Occipital lobe (tissue), 3 donors: ENCODE measurements at places on chromosomes 5 and 9. TPM values are rescaled to one million over a fixed set of nuclear protein-coding genes. Genes with fewer than 3 reads are reported as not detected.

DNA sequence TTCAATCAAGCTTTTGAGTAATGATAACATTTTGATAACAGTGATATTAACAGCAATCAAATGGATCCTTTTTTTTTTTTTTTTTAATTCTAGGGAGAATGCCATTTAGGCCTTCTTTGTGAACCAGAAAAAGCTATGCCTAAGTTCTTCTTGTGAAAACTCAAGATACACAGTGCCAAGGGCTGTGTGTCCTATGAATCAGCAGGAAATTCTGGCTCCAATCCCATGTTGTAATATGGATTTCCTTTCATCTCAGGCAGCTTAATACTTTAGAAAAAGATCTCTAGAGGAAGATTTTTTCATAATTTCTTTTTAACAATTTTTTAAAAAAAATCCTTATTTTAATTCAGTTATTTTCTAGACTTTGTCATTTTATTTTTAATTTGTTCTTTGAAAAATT lies 96.1 kb downstream of the NUDT12 start:
- DNase-seq: no peak

DNA sequence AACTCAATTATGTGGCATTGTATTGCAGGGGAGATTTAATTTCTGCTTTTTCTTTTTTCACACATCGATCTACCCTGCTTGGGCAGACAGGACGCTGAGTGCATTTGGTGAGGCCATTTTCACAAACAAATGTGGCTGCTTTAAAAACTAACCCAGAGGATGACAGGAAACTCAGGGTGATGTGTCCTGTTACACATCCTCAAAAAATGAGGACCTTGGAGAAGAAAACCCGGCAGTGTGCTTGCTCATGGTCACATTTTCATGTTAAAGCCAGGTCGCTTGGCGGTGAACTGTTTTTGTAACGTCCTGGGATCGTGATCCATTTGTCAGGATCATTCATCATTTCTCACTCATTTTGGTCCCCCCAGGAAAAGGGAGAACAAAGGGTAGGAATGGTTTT lies 478.3 kb upstream of the ADAMTS16 start:
- no peak for DNase-seq

DNA sequence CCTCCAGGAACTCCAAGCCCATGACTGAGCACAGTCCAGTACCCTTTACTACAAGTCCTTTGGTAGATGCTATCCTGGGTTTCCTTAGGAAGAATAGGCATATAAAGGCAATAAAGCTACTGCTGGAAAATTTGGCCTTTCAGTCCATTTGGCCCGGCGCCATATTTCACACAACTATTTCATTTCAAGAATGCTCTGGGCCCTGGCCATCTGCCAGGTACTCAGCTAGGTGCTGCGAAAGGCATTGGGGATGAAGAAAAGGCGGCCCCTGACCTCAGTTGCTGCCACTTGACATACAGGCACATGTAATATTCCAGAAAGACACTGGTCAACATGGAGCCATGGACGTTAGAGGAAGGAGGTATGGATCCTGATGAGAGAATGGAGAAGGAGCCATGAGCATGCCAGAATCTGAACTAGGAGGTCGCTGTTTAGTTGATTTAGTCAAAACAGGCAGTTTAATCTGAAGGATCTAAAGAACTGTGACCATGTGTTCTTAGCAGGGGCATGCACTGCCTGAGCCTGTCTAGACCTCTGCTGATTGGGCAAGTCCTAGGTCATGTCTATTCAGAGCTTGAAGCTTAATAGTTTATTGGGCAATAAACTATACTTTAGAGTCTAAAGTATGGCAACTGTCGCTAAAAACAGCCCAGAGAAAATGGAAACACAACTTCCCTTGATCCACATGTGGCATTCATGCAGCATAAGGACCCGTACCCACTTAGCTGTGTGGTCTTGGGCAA lies 149.3 kb downstream of the MELK start:
- DNase-seq: no peak

DNA sequence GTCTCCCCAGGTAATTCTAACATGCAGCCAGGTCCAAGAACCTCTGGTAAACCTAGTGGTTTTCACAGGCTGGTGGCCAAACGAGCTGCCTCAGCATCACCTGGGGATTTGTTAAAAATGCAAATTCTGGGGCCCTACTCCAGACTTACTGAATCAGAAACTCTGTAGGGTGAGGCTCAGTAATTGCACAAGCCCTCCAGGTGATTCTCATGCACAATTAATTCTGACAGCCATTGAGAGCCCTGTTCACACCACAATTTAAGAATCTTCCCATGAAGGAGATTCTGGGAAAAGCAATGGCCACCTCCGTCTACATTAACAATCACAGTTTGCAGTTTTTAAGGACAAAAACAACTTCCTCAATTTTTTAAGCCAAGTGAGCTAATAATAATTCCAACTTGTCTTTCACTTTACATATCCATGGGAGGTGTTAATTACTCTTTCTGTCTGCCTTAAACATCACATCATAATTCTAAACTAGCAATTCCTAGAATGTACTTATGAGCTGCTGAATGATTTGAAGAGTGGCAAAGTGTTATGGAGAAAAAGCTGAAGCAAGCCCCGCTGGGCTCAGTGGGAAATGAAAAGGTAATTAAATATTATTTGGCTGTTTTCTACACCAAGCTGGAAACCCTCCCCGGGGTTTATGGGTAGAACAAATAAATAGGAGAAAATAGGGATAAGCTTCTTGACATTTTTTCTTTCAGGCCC lies 70.0 kb downstream of the GLDC start:
- DNase-seq: no peak

- DNase-seq: no peak
These were observed 41.2 kb downstream of the PDCD1LG2 start for GRCh38 chr9:5551368-5552150.

DNA sequence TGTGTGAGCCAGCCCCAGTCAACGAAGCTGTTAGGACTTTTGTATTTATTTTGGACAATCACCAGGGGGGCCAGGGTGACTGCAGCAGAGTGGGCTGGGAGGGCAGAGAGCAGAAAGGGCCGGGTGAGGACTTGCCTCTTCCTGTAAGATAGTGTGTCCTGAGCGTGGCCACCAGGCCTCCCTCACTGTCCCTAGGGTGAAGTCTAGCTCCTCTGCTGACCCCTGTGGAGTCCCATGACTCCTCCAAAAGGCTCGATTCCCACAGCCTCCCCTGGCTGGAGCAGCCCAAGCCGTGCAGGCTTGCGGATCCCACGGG lies 147.8 kb downstream of the RXRA start:
- DNase-seq: no peak

DNA sequence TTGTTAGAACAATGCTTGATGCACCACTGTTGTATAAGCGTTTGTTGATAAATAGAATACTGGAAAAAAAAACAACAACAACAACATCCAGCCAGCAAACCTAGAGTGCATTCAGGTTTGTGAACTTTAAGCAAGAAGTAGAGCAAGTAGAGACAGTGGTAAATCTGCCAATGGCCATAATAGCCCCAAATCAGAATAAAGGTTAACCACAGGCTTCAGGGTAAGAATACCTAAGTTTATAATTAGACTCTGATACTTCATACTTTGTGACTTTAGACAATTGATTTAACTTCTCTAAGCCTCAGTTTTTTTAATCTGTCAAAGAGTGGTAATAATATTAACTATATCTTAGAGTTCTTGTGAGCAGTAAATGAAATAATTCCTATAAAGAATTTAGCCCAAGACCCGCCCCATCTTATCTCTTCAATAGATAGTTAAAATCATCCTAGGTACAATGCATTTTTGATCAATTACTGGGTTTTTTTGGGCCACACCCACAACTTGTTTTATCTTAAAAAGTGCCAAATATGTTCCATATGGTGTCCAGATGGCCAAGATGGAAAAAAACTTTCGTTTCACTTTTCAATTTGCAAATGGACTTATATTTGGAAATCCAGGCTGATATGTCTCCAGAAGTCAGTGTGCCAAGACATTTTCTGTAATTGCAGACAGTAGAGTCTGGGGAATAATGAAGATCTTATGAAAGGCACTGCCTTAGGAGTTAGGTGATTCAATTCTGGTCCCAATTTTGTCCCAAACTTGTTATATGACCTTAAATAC lies 24.5 kb upstream of the DPYSL3 start:
- DNase-seq: no peak

GRCh38 chr5:118775790-118776499 lies 212.4 kb downstream of the DTWD2 start:
- no peak for DNase-seq

DNA sequence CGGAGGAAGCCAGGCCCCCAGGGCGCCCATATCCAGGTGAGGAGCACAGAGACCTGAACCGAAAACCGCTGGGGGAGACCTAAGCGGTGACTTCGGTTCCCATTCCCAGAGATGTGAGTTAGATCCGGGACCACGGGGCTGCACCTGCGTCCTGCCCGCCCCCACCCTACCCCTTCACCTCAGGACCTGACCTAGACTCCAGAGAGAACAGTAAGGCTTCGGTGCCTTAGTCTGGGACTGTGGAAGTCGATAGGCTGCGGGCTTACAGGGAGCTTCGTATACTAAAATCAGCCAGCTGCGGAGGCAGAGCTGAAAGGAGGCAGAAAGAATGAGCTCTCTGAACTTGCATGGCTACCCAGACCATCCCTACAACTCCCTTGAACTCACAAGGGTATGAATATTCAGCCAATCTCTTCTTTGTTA lies 518 bp upstream of the FAM13B start:
- DNase-seq: no peak

GRCh38 chr9:137303151-137303892 lies 1.3 kb upstream of the NRARP start:
- DNase-seq: no peak

- DNase-seq: no peak
These were observed 9.9 kb downstream of the SLC6A3 start for GRCh38 chr5:1435369-1435768.

- DNase-seq: no peak
These were observed 476 bp upstream of the DTWD2 start for GRCh38 chr5:118988866-118989180.

DNA sequence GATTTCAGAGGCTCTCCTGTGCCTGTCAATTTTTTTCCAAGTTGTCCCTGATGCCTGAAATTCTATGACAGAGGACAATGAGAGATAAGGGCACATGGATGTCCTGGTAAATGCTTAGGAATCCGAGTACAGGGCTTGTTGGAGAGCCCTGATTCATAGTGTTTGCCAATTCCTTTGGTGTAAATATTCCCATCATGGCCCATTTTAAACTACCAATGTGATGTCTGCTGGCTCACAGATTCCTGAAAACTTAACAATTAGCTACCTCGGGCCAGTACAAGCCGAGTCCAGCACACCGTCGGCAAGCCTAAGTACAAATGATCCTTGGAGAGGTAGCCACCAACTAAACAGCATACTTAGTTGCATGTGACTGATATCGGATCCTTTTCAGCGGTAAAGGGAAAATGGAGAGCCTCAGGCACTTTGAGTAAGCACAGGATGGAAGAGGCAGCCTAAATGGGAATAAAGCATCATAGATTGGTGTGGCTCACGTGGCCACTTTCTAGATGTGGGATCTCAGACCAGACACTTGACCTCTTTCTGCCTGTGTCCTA lies 3.6 kb downstream of the ITK start:
- no peak for DNase-seq

GRCh38 chr9:122121391-122121790 lies 28.3 kb upstream of the TTLL11 start:
- no peak for DNase-seq

DNA sequence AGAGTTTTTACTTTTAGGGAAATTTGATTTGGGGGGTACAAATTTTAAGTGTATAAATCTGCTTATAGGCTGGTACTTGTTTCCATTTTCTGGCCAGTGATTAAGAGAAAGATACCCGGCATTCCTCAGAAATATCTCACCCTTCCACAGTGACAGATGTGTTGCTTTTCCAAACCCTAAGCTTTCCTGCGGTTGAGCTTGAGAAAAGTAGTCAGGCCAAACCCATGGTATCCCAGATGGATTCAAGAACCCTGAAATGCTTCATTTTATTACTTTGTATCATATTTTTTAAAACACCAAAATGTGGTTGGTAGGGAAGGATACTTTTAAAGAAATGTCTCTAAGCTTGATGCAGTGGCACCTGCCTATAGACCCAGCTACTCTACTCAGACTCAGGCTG lies 23.5 kb downstream of the SPTAN1 start:
- no peak for DNase-seq

DNA sequence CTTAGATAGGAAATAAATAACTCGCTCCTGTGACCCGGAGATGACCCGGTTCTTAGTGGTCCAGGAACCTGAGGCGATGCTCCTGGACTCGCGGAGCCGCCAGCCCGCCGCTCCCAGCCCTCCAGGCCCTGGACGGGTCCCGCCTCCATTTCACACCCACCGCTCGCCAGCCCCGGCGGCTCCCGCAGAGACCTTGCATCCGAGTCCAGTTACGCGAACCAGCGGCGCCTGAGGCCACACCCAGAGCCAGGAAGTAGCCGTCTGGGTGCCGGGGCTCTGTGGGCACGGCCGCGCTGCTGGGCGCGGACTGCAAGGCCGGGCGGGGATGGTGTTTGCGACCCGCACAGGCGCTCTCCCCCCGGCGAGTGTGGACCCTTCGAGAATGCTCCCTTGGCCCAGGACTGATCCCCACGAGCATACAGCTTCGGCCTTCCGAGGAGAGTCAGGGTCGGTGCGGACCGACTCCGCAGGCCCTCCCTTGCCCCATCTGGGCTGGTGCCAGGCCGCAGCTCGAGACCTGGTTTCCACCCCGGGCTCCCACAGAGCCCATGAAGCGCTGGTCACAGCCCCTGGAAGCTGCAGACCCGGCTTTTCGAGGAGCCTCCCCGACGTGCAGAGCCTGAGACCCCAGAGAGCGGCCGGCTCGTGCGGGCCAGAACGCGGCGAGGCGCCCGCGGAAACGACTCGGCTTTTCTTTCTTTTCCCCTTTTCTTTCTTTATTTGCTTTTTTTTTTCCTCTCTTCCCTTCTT lies 5.2 kb upstream of the BARX1 start:
- no peak for DNase-seq

- no peak for DNase-seq
These were observed 153.2 kb downstream of the COMMD10 start for GRCh38 chr5:116237917-116238500.

DNA sequence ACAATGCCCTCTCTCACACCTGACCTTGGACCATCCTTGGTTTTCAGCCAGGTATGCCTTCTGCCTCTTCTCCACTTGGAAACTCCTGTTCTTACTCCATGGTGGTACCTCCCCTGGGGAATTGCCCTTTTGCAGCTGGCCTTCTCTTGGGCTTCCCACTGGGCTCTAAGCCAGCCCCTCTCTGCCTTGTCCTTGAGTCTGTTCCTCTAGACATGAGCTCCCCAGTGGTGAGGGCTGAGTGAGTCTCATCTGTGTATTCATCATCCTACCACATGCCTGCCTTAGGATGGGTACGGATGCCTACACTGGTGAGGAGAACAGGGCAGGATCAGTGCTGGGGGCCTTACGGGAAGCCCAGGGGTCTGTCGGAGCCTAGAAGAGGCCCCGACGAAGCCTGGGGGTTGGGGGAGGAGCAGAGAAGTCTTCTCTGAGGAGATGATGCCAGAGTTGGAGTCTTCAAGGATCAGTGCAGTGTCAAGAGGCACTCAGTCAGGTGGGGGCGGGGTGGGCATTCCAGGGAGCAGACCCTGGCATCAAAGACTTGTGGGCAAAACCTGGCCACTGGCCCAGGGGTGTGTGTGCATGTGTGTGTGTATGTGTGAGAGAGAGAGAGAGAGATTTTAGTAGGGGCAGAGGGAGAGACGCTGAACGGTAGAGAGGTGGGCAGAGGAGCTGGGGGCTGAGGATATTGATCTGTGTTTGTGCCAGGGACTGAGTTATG lies 5.2 kb upstream of the CRB2 start:
- no peak for DNase-seq

Gene PRKAA1
- total RNA-seq: 74.1 TPM

Gene ARHGAP26
- 10.6 TPM for total RNA-seq

Gene GM2A
- total RNA-seq: 12.6 TPM

Gene PCDHAC1
- total RNA-seq: 74.1 TPM

Gene RANBP6
- 69.4 TPM for total RNA-seq

Gene DNAH5
- 5.5 TPM for total RNA-seq

Gene SH2D3C
- 5.1 TPM for total RNA-seq

Gene PDE6A
- total RNA-seq: not detected

Gene TAF11L14
- total RNA-seq: not detected

Gene AK3
- 33.1 TPM for total RNA-seq
